Frontal cortex (tissue), 4 donors: ENCODE measurements at places on chromosomes 1 and 21. TPM values are rescaled to one million over a fixed set of nuclear protein-coding genes. Genes with fewer than 3 reads are reported as not detected.

The FAM43B gene
- total RNA-seq, result 0.82 TPM

The ARID4B gene
- 92.9 TPM for total RNA-seq

The HOOK1 gene
- 13.9 TPM for total RNA-seq

The NUF2 gene
- 3.3 TPM for total RNA-seq

The S100A2 gene
- not detected for total RNA-seq

The ANGPTL1 gene
- total RNA-seq, result 2.0 TPM

The ARHGEF16 gene
- total RNA-seq, result not detected

The SCAMP3 gene
- total RNA-seq, result 19.2 TPM

The TSPAN1 gene
- 0.82 TPM for total RNA-seq

The TAF13 gene
- 74.6 TPM for total RNA-seq

The SMIM12 gene
- 7.7 TPM for total RNA-seq
